HS-27A (cell line): ENCODE measurements at places on chromosomes 11 and 22.
A peak's percentile ranks its signal among the peaks of the same experiment; 100 is the strongest.

GRCh38 chr11:46599340-46600193, 5.7 kb upstream of the AMBRA1 start:
- DNase-seq, result no peak

GRCh38 chr22:44975427-44976262, 34.2 kb downstream of the PHF21B start:
- DNase-seq, result peak; percentile 43

DNA sequence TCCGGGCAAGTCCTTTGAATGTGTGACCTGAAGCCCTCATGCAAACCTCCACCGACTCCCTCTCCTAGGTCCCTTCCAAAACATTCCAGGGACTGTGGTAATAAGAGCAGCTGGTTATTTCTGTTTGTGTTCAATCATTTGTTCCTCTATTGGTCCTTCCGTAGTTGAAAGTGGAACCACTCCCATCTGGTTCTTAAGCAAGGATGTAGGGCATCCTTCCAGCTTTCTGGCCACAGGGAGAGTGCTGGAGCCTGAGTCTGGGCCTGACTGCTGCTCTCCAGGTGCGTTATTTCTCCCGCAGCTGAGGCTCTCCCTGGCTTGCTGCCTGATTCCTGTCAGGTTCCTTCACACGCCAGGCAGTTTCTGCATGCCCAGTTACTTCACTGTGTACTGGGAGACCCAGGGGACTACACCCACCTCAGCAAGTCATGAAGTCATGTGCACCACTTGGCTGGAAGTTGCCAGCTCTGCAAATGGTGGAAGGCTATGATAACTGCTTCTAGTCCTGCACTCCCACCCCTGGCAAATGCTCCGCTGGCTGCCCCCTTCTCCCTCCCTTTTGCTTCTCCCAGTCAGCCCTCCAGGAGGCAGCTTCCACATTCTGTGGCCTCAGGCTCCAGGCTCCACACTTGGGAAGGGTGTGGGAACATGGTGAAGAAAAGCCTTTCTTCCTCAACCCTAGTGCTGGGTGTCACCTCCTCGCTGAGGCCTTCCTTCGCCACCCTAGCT, 4.0 kb upstream of the ALX4 start:
- DNase-seq, result no peak

GRCh38 chr11:76596652-76597051, 73.9 kb downstream of the LRRC32 start:
- DNase-seq, result no peak

DNA sequence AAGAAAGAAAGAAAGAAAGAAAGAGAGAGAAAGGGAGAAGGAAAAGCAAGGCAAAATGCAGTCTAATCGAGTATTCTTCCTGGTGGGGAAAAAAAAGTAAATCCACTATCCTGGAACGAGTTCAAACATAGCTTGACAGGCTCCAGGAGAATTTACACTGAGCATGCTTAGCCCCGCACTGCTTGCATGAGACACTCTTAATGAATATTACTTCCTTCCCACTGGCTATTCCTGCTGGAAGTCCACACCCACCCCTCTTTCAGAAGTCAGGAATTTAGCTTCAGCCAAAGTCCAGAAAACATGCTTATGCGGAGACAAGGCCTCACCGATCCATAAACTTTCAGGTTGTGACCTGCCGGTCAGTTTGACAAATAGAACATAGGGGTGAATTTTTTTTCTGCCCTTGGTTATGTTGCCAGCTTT, 251.8 kb upstream of the BLID start:
- DNase-seq, result no peak
